ENCODE measurements at places on chromosomes 13 and 19. TPM values are rescaled to one million over a fixed set of nuclear protein-coding genes. Genes with fewer than 3 reads are reported as not detected.

DNA sequence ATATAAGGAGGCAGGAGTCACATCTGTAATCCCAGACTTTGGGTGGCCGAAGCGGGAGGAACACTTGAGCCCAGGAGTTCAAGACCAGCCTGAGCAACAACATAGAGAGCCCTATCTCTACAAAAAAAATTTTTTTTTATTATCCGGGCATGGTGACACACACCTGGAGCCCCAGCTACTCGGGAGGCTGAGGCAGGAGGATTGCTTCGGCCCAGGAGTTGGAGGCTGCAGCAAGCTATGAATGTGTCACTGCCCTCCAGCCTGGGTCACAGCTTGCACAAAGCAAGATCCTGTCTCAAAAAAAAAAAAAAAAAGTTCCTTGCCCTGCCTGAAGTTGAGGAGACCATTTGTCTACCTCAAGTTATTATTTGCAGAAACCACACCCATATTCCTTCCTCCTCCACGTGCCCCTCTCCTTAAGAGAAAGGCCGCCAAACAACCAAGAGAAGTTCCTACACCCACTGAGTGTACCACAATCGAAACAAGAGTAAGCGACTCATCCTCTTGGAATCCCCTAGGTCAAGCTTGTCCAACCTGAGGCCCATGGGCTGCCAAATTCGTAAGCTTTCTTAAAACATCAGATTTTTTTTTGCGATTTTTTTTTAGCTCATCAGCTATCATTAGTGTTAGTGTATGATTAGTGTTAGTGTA lies 2.2 kb downstream of the ABCC4 start:
- H3K27me3 ChIP-seq = no peaks in the 10 kb centered on the region
- DNase-seq = peak; percentile 27
- H3K4me1 ChIP-seq = peaks cover 35% of the 10 kb centered on the region
- peaks cover 15% of the 10 kb centered on the region for H3K36me3 ChIP-seq
- H3K27ac ChIP-seq = peak overlapping the region; percentile 64

MKNK2 gene
- total RNA-seq = 327 TPM

- no peak overlapping the region for H3K4me3 ChIP-seq
- DNase-seq = no peak
- no peak overlapping the region for H3K27ac ChIP-seq
- no peaks in the 10 kb centered on the region for H3K36me3 ChIP-seq
These were observed 39.3 kb downstream of the GGACT start for GRCh38 chr13:100549316-100549715.

DNA sequence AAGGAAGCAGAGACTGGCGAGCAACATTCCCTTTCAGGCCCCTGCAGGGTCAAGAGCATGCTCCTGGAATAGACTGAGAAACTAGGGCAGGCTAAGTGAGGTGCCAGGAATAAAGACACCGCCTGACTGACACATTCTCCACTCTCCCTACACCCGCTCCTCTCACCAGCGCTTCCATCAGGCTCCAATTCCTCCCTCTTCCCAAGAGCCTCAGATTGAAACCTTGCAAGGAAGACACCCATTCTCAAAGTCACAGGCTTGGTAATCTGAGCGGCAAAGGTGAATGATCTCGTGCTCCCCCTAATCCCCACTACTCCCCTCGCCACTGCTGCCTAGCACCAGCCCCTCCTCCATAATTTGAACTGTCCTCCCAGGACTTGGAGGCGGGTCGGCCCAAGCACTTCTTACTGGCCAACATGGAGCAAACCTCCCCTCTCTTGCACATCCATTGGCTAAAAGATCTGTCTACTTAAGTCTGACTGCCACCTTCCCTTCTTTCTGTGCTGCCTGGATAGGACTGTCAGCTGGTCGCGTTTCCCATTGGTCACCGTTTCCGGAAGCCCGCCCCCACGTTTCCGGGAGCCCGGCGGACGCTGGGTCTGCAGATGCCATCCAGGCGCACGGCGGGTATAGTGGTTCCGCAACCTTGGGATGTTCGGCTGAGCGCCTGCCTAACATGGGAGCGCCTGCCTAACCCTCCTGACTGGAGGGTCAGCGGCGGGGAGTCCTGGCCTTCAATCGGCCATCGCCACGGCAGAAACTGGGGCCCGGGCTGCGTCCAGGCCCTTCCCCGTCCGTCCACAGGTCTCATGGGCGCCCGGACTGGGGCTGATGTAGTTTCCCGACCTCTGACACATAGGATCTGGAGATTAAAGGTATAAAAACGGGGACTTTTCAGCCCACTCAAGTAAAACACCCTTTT lies 33.6 kb downstream of the ZNF383 start:
- no peak overlapping the region for H3K27ac ChIP-seq
- peak; percentile 63 for DNase-seq
- H3K4me1 ChIP-seq = no peaks in the 10 kb centered on the region
- no peaks in the 10 kb centered on the region for H3K27me3 ChIP-seq
- H3K36me3 ChIP-seq = peaks cover 45% of the 10 kb centered on the region
- peak overlapping the region; percentile 48 for H3K4me3 ChIP-seq

CALR3 gene
- not detected for total RNA-seq

IL4I1 gene
- total RNA-seq = 16.2 TPM

LIN7B gene
- total RNA-seq = 4.4 TPM

CD320 gene
- 62.2 TPM for total RNA-seq

DNA sequence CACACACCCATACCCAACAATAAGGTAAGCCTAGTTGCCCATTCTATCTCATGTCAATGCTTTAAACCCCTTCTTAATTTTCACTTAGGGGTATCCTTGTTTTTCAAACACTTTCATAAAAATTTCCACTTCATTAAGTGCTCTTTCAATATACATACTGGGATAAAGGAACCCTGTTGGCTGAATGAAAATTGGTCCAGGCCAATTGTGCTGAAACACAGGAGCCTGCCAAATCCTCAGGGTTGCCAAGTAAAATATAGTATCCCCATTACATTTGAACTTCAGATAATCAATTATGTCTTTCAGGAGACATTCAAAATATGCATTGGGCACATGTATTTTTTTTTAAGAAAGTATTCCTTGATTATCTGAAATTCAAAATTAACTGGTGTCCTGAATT lies 1131.1 kb downstream of the SLITRK1 start:
- no peak for DNase-seq
- H3K4me1 ChIP-seq = no peaks in the 10 kb centered on the region
- H3K4me3 ChIP-seq = no peak overlapping the region
- H3K36me3 ChIP-seq = no peaks in the 10 kb centered on the region
- H3K27me3 ChIP-seq = no peaks in the 10 kb centered on the region

- H3K27me3 ChIP-seq = no peaks in the 10 kb centered on the region
- H3K4me1 ChIP-seq = no peaks in the 10 kb centered on the region
- peaks cover 12% of the 10 kb centered on the region for H3K36me3 ChIP-seq
- no peak overlapping the region for H3K4me3 ChIP-seq
- H3K27ac ChIP-seq = no peak overlapping the region
- DNase-seq = no peak
These were observed 7.9 kb upstream of the ARHGAP33 start for GRCh38 chr19:35767288-35768081.

DNA sequence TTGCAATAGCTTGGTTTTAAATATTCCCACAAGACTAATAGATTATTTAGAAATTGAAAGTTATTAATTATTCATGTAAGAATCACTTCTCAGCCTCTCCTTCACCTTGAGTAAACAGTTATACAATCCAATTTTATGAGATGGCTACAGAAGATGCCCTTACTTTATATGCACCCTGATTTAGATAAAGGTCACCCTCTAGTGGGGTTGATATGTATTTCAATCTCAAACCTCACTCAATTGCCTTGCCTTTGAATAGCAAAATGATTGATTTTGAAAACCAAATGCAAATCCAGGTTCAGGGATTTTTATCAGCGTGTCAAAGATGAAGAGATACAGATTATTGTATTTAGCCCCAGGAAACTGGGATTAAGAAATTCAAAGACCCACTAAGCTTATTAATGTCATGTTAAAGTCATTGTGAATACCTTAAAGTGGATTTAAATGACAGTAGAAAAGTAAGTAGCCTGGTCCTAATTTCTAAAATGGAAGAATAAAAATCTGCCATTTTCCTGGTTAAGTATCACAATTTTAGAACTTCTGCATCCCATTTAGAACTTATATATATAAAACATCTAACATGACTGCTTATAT lies 305.1 kb downstream of the ITGBL1 start:
- DNase-seq = no peak
- no peak overlapping the region for H3K4me3 ChIP-seq
- H3K27me3 ChIP-seq = peaks cover 12% of the 10 kb centered on the region
- no peak overlapping the region for H3K27ac ChIP-seq
- no peaks in the 10 kb centered on the region for H3K4me1 ChIP-seq

GRCh38 chr13:57878291-57878690 lies 246.7 kb downstream of the PCDH17 start:
- H3K4me1 ChIP-seq = no peaks in the 10 kb centered on the region
- H3K36me3 ChIP-seq = no peaks in the 10 kb centered on the region
- no peaks in the 10 kb centered on the region for H3K27me3 ChIP-seq
- H3K4me3 ChIP-seq = no peak overlapping the region
- no peak for DNase-seq
- H3K27ac ChIP-seq = no peak overlapping the region

C13orf46 gene
- total RNA-seq = 1.9 TPM

DNA sequence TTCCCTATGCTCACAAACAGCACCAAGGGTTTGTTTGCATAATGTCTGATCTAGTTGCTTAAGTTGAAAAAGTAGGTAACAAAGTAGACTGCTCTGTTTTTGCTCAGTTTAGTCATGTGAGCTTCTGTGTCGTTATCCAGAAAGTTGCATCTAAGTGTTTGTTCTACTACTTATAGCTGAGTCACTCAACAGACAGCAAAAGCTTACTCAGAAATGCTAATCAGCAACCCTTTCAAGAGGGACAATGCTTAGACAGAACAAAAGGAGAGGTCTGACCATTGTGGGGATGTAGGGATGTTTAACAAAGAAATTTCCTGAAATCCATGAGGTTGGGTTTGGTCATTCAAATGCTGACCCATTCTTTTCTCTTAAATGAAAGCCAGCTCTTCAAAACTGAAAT lies 106.4 kb downstream of the ATP8A2 start:
- H3K36me3 ChIP-seq = no peaks in the 10 kb centered on the region
- no peak overlapping the region for H3K27ac ChIP-seq
- H3K4me3 ChIP-seq = no peak overlapping the region
- no peaks in the 10 kb centered on the region for H3K4me1 ChIP-seq
- H3K27me3 ChIP-seq = peaks cover 5% of the 10 kb centered on the region

- no peaks in the 10 kb centered on the region for H3K36me3 ChIP-seq
- no peak overlapping the region for H3K4me3 ChIP-seq
- no peak overlapping the region for H3K27ac ChIP-seq
These were observed 4.4 kb upstream of the CNMD start for GRCh38 chr13:52743988-52744387.

- DNase-seq = no peak
- H3K36me3 ChIP-seq = no peaks in the 10 kb centered on the region
- peaks cover 38% of the 10 kb centered on the region for H3K4me1 ChIP-seq
These were observed 40.2 kb upstream of the NPAS1 start for GRCh38 chr19:46979126-46980105.

ZNF534 gene
- not detected for total RNA-seq

HIPK4 gene
- not detected for total RNA-seq

DNA sequence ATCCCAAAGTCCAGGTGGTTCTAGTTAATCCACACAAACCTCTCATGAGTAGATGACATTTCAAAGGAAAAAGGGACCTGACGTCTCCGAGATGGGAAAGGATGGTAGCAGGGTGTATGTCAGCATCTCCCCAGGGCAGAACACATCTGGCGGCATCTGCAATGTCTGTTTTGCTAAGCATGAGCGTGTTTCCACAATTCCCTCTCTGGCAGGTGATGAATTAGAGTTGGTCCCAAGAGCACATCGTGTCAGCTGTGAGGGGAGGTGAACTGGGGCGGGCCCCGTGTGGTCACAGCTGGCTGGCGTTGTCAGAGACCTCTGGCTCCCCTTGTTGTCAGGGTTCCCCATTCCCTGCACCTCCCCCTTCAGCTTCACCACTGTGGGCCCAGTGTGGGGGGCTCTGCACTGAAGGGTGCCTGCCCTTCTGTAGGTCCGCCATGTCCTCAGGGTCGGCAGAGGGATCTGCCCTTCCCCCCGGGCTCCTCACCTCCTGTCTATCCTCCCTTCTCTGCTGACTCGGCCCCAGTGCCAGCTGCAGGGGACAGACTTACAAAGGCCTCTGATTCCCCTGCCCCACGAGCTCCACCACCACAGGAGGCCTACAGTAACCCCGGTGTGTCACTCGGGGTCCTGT lies 58.2 kb downstream of the CDADC1 start:
- no peak for DNase-seq
- peaks cover 5% of the 10 kb centered on the region for H3K4me1 ChIP-seq
- no peaks in the 10 kb centered on the region for H3K36me3 ChIP-seq
- H3K27ac ChIP-seq = no peak overlapping the region
- no peak overlapping the region for H3K4me3 ChIP-seq

DNA sequence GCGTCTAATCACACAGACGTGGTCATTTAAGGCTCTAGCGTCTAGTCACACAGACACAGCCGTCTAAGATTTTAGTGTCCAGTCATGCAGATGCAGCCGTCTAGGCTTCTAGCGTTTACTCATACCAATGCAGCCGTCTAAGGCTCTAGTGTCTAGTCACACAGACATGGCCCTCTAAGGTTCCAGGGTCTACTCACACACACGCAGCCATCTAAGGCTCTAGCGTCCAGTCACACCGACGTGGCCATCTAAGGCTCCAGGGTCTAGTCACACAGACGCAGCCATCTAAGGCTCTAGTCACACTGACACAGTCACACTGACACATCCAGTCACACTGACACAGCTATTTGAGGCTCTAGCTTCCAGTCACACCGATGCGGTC lies 55.7 kb downstream of the KLF2 start:
- H3K27me3 ChIP-seq = no peaks in the 10 kb centered on the region
- H3K27ac ChIP-seq = no peak overlapping the region
- DNase-seq = no peak
- H3K36me3 ChIP-seq = peaks cover 13% of the 10 kb centered on the region
- peaks cover 54% of the 10 kb centered on the region for H3K4me1 ChIP-seq
- H3K4me3 ChIP-seq = no peak overlapping the region

DNA sequence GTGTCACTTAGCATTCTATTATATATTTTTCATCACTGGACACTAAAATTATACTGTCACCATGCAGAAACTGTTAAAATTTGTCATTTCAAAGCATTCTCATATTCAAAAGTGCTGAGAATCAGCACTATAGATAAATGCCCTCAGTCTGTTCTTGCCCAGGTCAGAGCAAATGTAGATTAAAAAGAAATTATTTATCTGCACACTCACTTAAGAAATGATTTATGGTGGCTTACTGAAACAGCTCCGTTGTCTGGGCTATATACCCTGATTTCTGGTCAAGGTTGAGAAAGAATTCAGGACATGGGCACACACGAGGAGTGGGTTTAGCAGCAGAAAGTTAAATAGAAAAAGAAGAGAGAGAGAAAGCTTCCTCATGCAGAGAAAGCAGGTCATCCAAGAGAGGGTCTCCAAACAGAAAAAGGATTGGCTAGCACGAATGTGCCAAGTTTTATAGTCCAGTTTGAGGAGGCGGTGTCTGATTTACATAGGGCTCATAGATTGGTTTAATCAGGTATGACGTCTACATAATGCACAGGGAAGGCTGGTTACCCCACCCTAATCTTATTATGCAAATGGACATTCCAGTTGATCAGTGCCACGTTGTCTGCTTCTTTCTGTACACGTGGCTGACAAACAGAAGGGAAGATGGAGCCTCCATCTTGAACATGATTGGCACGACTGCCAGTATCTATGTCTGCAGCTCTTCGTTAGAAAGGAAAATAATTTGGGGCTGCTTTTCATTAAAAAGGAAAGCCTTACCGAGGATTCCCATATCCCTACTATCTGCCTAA lies 47.3 kb upstream of the N4BP2L1 start:
- no peak overlapping the region for H3K4me3 ChIP-seq
- DNase-seq = no peak
- no peak overlapping the region for H3K27ac ChIP-seq
- H3K36me3 ChIP-seq = peaks cover 3% of the 10 kb centered on the region
- no peaks in the 10 kb centered on the region for H3K27me3 ChIP-seq
- H3K4me1 ChIP-seq = peaks cover 9% of the 10 kb centered on the region
